Fibroblast of skin of left quadriceps (primary cell): ENCODE measurements at places on chromosomes 13 and 19.

GRCh38 chr19:33216198-33216830 is 9.3 kb downstream of the SLC7A10 start:
- DNase-seq = no peak

DNA sequence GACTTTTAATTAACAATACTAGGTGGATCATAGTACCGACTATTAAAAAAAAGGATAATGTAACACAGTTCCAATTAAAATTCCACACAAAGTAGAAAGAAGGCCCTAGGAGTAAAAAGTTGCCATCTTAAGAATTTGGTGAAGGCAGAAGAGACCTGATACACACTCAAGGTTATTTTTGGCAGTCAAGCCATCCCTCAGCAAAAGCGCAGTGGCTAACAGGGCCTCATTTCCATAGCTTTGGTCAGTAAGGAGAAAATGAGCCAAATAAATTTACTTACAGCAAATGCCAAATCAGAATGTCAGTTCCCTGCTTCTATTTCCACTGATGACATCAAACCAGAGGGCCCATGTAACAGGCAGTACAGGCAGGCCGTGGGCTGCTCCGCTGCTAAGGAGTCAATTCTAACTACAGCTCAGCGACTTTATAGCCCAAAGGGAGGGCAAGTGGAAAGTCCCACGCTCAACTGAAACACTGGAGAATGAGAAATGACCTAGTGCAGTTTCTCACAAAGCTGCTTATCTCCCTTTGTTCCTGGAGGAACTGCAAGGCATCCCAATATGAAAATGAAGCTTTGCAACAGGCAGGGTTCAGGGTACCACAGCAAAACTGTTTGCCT is 6.3 kb downstream of the ARGLU1 start:
- DNase-seq = no peak

DNA sequence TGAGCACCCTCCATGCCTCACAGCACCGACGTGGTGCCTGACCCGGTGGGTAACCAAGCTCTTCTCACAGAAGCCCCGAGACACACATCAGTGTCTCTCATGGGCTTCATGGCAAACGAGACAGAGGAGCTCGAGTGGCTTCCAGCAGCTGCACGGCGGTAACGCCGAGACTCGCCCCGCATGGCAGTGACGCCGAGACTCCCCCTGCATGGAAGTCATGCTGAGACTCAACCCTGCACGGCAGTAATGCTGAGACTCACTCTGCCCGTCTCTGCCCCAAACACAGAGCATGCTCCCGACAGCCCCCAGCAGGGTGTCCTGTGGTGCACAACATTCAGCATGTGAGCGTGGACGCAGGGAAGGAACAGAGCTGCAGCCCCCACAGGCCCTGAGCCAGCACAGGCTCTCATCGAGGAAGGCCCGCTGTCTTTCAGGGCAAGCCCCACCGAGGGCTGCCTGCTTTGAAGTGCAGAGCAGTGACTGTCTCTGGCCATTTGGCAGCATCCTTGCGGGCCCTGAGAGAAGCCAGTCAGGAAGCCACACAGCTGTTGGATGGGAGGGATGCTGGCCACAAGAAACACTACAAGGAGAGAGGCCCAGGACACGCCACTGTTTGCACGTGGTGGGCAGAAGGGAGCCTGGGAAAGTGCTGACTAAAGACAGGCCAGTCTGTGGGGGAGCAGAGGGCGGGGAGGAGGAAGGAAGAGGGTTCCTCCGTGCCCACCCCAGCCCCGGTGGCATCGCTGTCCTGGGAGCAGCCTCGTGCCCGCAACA is 9.5 kb downstream of the GAS6 start:
- peak; percentile 16 for DNase-seq

GRCh38 chr19:18672044-18672451 is 11.4 kb upstream of the CRTC1 start:
- DNase-seq = no peak

DNA sequence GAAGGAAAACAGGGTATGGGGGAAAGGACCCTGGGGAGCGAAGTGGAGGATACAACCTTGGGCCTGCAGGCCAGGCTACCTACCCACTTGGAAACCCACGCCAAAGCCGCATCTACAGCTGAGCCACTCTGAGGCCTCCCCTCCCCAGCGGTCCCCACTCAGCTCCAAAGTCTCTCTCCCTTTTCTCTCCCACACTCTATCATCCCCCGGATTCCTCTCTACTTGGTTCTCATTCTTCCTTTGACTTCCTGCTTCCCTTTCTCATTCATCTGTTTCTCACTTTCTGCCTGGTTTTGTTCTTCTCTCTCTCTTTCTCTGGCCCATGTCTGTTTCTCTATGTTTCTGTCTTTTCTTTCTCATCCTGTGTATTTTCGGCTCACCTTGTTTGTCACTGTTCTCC is 2.7 kb downstream of the KLK3 start:
- no peak for DNase-seq

- no peak for DNase-seq
Observed at GRCh38 chr19:40392894-40393517, 3.0 kb upstream of the HIPK4 start.

DNA sequence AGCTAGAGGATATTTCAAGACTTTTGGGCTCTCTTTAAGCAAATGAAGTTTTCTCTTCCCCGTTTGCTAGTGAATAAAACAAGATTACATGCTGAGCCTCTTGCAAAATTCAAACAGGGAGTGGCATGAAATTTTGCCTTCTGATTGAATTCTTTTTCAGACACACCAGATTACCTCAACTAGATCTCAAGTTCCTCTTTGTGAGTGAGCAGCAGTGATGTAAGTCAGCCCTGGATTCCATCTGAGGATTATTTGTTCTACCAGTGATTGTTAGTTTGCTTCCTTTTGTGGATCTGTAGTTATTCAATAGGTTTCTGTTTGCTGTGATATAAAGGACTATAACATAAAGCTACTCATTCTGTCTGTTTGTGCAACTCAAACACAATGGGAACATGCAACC is 407.7 kb downstream of the LMO7 start:
- no peak for DNase-seq

DNA sequence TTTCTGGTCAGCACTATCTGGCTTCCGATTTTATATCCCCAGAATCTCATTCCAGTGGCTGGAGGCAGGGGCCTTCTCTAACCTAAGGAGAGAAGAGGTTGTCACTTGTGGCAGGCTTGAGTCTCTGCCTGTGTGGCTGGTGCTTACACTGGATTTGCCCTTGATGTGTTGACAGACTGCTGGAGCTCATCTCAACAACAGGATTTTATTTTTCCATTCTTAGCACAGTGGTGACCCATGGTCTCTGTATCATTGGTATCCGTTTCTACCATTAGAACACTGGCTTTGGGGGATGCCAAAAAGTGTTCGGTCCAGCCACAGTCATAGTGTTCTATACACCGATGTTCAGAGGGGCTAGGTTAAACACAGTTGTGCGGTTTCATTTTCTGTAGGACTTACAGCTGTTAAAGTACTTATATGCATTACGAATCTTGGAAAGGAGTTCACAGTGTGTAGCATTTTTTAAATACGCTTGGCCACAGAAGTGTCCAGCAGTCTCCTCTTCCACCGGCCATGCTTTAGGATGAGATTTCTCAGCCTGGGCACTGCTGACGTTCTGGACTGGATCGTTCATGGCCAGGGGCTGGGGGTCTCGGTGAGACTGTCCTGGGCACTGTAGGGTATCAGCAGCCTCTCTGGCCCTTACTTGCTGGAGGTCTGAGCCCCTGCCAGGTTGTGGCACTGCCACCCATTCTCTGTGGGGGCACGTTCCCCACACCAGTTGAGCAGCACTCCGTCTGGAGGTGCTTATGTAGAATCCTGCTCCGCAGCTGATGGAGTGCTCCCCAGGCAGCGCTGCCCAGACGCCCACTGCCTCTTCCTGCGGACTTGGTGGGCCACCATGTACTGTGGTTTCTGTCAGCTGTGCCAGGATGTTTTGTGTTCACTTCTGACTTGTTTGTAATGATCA is 41.4 kb upstream of the TEX29 start:
- DNase-seq = no peak

- no peak for DNase-seq
Observed at GRCh38 chr13:27035892-27036235, 135.7 kb downstream of the USP12 start.

GRCh38 chr19:28044477-28044876 is 1168.5 kb downstream of the UQCRFS1 start:
- no peak for DNase-seq

- DNase-seq = no peak
Observed at GRCh38 chr19:6062961-6063575, 47.2 kb downstream of the RFX2 start.

GRCh38 chr13:30125422-30126073 is 181.8 kb downstream of the KATNAL1 start:
- DNase-seq = peak; percentile 70

GRCh38 chr19:10289836-10290356 is at the start of gene ICAM5:
Gene ICAM5, plus strand, starts transcription at chr19:10289952. Its CDS starts 92 bp downstream, at chr19:10290044.
- no peak for DNase-seq

DNA sequence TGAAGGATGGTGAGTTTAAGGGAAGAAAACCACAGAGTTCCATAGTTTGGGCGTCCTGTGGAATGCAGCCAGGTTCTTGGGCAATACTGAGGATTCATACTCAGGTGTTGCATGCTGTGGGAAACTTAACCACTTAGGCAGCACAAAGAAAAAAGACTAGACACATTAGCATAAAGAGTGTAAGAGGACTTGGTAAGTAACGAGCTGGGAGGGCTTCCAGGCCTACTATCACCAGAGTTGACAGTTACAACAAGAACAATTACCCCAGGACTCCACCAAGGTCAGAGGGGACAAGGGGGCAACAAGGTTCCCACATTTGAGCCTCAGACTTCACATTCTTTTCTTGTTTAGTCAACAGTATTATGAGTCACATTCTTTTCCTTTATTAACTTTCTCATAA is 33.2 kb downstream of the KCTD12 start:
- no peak for DNase-seq

DNA sequence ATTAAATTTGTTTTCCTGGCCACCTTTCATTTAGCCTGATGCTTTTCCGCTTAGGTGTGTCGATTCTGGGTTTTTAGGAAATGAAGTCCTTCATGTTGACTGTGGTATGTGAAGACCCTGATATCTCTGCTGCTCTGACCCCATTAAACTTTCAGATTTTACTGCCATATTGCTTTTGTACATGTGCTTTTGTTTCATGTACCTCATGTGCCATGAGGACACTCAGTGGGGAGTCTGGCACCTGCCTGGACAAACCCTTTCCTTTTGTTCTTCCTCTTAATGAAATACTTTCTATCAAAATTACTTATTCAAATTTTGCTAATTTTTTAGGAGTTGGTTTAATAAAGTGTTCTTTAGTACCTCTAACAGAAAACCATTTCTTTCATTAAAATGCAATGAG is 774.8 kb downstream of the GPC5 start:
- no peak for DNase-seq

DNA sequence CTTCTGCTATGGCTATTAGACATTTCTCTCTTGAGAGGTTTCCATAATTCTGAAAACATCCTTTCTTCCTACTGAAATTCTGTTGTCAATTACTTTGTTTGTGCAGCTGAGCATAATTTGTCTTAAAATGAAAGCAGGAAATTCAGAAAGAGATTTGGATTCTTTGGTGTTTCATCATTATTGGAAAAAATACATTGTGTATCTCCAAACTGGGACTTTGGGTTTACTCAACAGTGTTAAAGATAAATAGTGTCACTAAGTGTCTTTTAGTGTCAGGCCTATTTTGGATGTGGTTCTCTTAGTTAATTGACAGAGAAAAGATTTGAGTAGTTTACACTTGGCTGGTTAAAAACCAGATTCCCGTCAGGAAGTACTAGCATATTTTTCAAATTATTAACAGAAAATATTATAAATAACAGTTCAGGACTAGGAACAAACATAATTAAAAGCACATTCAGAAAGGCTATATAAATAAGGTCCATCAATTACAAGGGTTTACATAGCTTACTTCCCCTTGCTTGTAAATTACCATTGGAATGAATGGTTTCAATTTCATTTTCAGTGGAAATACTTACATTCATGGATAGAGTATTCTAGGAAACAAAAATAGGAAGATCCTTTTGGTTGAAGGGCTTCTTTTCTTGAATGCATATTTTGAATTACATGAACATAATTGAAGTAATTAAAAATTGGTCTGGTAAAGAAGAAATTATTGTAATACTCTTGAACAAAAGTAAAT is 483.1 kb downstream of the GPC6 start:
- DNase-seq = peak; percentile 78

- DNase-seq = no peak
Observed at GRCh38 chr19:10549733-10550132, 6.0 kb downstream of the ATG4D start.

DNA sequence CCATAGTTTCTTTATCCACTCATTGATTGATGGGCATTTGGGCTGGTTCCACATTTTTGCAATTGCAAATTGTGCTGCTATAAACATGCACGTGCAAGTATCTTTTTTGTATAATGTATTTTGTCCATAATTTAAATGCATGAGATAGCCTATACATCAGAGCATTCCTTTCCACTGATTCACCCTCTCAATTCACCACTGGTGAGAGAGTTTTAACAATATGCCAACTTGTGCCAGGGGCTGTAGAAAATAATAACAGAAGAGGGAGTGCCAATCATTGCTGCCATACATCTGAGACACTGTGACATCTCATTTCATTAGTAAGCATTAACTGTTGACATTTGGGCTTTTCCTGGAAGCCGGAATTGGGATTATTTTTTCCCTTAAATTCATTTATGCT is 125.1 kb downstream of the RAP2A start:
- DNase-seq = no peak

GRCh38 chr13:47148543-47148942 is 251.7 kb upstream of the HTR2A start:
- DNase-seq = no peak

- DNase-seq = no peak
Observed at GRCh38 chr19:46692918-46693722, 23.8 kb downstream of the PRKD2 start.

- DNase-seq = no peak
Observed at GRCh38 chr19:16872728-16873127, 16.1 kb upstream of the F2RL3 start.

DNA sequence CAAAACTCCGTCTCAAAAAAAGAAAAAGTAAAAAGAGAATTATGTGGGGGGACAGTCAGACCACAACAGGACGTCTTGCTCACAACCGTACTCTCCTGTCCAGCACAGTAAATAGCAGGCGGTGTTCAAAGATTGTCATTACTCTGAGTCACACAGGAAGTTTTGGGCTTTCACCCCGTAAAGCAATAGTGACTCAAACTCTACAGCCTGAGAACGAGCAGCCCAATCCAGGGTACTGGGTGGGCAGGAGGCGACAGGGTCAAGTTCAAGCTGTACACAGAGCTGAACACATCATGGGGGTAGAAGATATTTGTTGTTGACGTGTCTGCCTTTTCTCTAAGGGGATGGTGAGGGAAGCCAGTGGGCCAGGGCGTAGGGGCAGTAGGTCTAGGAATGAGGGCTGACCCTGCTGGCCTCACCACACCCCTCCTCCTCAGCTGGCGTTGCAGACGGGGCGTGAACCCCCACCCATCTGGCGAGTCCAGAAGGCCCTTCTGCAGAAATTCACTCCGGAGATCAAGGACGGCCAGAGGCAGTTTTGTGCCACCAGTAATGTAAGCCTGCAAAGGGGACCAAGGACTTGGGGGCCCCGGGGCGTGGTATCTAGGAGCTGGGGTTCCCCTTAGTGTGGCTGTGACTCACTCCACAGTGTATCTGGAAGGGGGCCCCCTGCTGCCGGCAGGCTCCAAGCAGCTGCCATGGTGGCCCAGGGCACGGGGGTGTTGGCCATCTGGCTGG is 23.3 kb downstream of the PRR12 start:
- no peak for DNase-seq
